ENCODE measurements at places on chromosomes 1 and 21.

GRCh38 chr1:97926017-97926708, 5.3 kb upstream of the DPYD start:
- DNase-seq: no peak

GRCh38 chr1:68808351-68808750, 311.5 kb upstream of the DEPDC1 start:
- DNase-seq: no peak

DNA sequence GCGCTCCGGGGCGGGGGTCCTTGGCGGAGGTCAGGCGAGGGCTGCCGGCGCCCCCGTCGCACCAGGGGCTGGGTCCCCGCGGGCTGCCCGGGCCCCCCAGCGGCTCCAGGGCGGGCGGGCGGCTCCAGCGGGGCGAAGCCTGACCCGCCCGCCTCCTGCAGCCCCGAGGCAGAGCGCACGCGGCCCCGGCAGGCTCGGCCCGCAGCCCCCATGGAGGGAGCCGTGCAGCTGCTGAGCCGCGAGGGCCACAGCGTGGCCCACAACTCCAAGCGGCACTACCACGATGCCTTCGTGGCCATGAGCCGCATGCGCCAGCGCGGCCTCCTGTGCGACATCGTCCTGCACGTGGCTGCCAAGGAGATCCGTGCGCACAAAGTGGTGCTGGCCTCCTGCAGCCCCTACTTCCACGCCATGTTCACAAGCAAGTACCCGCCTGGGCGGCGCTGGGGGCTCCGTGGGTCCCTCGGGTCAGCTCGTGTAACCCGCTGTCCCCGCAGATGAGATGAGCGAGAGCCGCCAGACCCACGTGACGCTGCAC, 817 bp downstream of the KLHL17 start:
- no peak for DNase-seq

DNA sequence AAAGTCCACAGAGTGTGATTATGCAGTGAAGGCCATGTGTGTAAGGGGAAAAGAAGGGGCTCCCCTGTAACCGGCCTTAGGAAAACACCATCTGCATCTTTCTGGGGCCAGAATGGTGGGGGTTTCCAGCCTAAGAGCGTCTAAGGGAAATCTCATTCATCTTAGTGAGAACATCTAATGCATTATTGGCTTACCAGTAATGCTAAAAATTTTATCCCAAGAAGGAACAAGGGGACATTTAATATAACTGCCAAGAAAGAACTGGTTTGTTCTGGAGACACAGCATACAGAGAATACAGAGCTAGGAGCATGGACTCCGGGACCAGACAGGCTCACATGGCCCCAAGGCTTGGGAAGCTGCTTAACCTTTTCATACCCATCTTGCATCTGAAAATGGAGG, 58.3 kb upstream of the DSCAM start:
- no peak for DNase-seq

GRCh38 chr1:229279242-229279641, 8.3 kb downstream of the RAB4A start:
- no peak for DNase-seq

GRCh38 chr1:170670802-170671628, 7.1 kb downstream of the PRRX1 start:
- DNase-seq: no peak

DNA sequence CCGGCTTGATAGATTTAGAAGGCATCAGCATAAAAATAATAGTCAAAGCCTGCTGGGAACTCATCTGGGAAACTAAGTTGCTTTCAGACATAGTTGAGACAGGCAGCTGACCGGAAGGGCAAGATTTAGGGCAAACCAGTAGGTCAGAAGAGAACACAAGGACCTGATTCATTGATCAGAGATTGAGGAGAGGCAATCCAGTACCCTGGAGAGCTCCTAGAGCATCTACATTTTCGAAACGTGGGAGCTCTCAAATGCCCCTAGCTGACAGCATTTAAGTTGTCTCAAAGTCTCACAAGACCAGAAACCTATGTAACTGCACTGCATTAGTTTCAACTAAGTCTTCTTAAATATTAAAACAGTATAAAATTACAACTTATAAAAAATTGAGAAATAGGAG, 22.9 kb upstream of the MTF2 start:
- DNase-seq: no peak

DNA sequence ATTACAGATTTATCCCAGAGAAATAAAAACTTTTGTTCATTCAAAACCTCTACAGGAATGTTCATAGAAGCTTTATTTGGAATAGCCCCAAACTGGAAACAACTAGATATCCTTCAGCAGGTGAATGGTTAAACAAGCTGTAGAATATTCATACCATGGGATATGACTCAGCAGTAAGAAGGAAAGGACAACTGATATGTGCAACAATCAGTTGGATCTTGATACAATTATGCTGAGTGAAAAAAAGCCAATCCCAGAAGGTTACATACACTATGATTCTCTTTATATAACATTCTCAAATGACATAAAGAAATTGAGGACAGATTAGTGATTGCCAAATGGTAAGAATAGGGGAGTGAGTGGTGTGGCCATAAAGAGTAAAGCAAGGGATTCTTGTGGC, 376.7 kb downstream of the S1PR1 start:
- DNase-seq: no peak

- DNase-seq: peak; percentile 3
Measured at GRCh38 chr1:237386362-237387143, 344.6 kb downstream of the RYR2 start.

GRCh38 chr1:154578058-154578418, 10.5 kb downstream of the CHRNB2 start:
- DNase-seq: no peak

DNA sequence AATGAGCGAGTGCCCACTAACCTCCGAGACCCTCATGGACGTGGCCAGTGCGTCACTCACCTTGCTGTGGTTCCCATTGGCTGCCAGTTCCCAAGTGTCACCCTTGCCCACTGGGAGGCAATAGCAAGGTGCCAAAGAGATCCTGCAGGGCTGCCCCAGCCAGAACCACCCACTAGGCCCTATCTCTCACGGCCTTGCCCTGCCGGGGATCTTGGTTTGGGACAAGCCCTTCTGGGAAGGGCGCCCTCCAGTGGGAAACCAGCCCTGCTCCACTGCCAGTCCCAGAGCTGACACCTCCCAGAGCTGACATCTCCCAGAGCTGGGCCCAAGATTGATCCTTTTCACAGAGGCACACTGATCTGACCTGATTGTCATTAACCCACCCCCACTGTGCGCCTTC, 2.1 kb upstream of the SELENON start:
- no peak for DNase-seq

GRCh38 chr1:229058111-229058561, 212.8 kb upstream of the RAB4A start:
- DNase-seq: no peak

DNA sequence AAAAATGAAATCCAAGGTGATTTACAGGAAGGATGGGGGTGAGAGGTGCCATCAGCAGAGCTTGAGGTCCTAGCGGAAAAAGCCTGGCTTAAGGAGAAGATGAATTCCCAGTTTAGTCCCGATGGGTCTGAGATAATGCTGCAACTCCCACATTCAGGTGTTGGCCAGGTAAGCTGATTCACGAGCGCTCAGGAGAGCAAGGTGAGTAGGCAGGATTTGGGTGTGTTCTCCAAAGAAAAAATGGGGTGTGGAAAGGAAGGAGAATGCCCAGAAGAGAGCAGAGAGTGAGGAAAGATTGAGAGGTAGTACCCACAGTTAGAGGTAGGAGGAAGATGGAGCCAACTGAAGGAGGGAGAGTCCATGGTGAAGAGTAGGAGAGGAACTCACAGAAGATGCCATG, 12.5 kb downstream of the RIMS3 start:
- DNase-seq: no peak

GRCh38 chr1:109191377-109191776, 22.3 kb upstream of the SARS1 start:
- no peak for DNase-seq

GRCh38 chr21:33126569-33126968, 56.6 kb downstream of the OLIG1 start:
- no peak for DNase-seq

DNA sequence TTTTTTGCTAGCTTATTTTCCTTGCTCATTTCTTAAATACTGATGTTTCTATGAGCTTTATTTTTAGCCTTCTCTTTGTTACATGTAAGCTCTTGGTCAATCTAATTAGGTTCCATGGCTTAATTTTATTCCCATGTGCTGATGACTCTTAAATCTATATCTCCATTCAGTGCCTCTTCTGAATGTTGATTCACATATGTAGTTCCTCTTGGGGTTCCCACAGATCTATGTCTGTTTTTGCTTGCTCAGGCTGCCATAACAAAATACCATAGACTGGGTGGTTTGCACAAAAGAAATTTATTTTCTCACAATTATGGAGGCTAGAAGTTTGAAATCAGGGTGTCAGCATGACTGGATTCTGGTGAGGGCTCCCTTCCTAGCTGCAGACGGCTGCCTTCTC, 58.3 kb upstream of the PLA2G4A start:
- no peak for DNase-seq

- no peak for DNase-seq
Measured at GRCh38 chr21:26212220-26212619, 41.6 kb upstream of the APP start.

DNA sequence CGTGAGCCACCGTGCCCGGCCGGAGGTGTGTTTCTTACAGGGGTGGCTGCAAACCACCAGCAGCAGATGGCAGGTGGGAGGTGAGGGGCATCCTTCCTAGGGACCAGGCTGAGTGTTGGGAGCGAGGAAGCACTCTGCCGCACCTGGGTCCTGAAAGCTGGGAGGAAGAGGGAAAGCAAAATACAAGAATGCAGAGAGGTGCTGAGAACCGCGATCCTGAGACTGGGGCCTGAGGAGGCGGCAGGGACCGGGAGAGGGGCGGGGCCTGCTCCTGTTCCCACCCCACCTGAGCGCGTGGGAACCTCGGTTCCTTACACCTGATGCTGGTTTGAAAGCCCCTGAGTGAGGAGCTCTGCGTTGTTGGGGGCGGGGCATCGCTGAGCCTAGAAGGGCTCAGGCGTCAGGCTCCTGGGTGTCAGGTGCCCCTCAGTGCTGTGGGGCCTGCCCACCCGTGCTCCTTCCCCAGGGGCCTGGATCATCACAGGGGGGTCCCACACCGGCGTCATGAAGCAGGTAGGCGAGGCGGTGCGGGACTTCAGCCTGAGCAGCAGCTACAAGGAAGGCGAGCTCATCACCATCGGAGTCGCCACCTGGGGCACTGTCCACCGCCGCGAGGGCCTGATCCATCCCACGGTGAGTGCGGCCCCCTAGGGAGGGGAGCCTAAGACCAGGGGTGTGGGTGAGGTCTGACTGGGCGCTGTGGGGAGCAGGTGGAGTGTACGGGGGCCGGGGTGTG, 15.5 kb downstream of the TRPM2 start:
- DNase-seq: no peak

DNA sequence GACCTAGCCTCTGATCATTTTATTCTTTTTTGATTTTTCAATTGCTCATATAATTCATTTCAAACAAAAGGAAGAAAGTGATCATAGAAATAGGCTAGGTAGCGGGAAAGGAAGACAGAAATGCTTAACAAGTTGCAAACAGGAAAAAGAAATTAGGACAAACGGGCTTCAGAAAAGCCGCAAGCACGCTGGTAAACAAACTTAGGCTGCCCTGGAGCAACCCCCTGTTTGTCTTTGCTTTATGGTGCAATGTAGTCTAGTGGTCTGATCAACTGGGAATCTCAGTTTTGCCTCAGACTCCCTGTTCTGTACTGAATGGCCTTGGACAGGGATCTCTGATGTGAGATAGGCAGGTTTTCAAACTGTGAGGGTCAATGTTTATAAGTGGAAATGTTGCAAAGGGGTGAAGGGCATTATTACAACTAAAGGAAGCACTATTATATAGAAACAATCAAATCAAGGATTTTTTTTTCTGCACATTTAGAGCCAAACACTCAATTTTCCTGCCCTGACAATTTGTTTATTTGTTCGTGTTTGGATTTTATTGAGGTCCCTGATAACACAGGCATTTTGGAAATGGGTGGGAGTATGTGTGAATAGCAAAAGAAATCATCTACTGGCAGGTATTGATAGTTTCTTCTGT, 146.8 kb upstream of the NRIP1 start:
- DNase-seq: no peak

DNA sequence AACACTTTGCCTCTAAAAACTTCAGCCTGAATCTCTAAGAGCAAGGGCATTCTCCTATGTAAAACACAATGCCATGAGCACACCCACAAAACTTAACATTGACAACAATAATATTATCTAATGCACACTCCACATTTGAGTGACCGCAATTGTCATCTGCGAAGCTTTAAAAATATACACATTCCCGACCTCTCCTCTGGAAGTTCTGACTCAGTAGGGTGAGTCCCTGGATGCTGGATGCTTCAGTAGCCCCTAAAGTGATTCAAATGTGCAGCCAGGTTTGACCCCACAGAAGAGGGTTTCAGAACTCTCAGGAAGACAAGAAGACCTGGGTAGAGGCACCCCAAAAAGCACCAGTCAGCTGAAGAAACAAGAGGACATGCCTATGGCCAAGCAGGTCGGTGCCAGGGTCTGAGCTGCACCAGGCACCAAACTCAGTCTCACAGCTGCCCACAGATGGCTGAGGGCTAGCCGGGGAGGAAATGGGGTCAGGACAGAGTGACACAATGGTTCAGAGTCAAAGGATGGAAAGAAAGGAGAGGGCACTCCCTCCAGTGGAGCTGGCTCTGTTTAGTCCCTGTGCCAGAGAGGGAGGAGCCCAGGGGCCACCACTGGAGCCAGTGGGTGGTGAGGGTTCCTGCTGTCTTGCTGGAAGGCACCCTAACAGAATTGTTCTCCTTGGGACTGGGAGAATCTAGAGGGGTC, 17.4 kb downstream of the PIK3C2B start:
- DNase-seq: no peak

DNA sequence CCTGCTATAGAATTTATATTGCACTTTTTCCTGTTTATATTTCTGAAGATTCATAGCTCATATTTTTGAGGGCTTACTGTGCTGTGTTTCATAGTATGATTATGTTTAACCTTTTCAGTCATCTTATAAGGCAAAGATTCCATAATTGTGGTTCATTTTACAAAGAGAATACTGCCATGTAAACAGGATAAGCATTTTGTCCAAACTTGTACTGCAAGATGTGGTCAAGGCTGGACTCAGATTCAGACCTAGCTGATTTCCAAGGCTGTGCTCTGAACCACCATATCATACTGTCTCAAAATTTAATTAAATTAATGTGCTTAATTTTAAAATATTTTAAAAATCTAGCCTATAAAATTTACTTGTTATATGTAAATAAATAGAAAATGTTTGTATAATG, 31.4 kb downstream of the STXBP3 start:
- DNase-seq: no peak

All from GM18507 (cell line).